ENCODE measurements at places on chromosomes 2 and 18. TPM values are rescaled to one million over a fixed set of nuclear protein-coding genes. Genes with fewer than 3 reads are reported as not detected.
A peak's percentile ranks its signal among the peaks of the same experiment; 100 is the strongest.

KRTCAP3 gene
- 2.4 TPM for total RNA-seq

OTX1 gene
- total RNA-seq: not detected

- DNase-seq: no peak
- H3K4me3 ChIP-seq: no peak overlapping the region
- H3K27me3 ChIP-seq: no peaks in the 10 kb centered on the region
- no peaks in the 10 kb centered on the region for H3K4me1 ChIP-seq
- H3K36me3 ChIP-seq: no peaks in the 10 kb centered on the region
- H3K27ac ChIP-seq: no peak overlapping the region
Observed at GRCh38 chr2:236417150-236417549, 152.5 kb upstream of the ACKR3 start.

DNA sequence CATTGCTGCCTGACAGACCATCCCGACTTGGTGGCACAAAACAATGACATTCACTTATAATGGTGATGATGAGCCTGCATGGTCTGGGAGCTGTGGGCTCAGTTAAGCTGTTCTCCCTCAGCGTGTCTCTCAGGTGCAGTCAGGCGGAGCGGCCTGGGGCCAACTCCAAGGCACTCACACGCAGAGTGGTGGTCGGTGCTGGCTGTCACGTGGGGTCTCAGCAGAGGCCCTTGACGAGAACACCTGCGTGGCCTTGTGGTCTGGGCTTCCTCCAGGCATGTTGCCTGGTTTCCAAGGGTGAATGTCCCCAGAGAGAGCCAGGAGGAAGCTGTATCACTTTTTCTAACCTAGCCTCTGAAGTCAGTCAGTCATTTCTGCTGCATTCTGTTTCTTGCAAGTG is 29.8 kb downstream of the ARMC9 start:
- no peak for DNase-seq
- no peak overlapping the region for H3K4me3 ChIP-seq
- no peaks in the 10 kb centered on the region for H3K36me3 ChIP-seq
- H3K27me3 ChIP-seq: no peaks in the 10 kb centered on the region
- H3K27ac ChIP-seq: no peak overlapping the region
- peaks cover under 1% of the 10 kb centered on the region for H3K4me1 ChIP-seq

- no peaks in the 10 kb centered on the region for H3K4me1 ChIP-seq
- DNase-seq: no peak
Observed at GRCh38 chr18:5214583-5215351, 17.7 kb upstream of the AKAIN1 start.

GRCh38 chr2:127508631-127509034 is 17.7 kb downstream of the IWS1 start:
- peak; percentile 83 for DNase-seq
- H3K4me1 ChIP-seq: peaks cover 7% of the 10 kb centered on the region
- H3K27me3 ChIP-seq: no peaks in the 10 kb centered on the region

- H3K27ac ChIP-seq: no peak overlapping the region
- H3K36me3 ChIP-seq: no peaks in the 10 kb centered on the region
- H3K4me1 ChIP-seq: no peaks in the 10 kb centered on the region
- no peaks in the 10 kb centered on the region for H3K27me3 ChIP-seq
- no peak for DNase-seq
Observed at GRCh38 chr2:88751768-88752167, 60.3 kb downstream of the RPIA start.

DNA sequence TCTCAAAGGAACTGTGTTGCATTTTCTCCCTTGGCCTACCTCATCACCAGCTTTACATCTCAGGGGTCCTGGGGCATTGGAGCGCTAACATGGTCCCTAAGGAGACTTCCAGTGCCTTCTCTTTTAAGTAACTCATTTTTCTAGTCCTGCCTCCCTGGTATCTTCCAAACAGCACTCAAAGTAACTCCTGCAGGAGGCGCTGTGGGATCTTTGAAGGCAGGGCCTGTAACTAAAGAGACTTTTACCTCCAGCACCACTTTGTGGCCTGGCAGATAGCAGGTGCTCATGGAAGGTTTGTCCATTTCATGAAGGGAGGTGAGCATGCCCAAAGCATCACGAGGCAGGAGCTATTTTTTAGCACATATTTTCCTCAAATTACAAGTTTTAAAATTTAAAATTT is 411.0 kb upstream of the GYPC start:
- no peaks in the 10 kb centered on the region for H3K27me3 ChIP-seq
- no peak overlapping the region for H3K4me3 ChIP-seq
- H3K27ac ChIP-seq: no peak overlapping the region
- no peaks in the 10 kb centered on the region for H3K36me3 ChIP-seq
- H3K4me1 ChIP-seq: no peaks in the 10 kb centered on the region

DNA sequence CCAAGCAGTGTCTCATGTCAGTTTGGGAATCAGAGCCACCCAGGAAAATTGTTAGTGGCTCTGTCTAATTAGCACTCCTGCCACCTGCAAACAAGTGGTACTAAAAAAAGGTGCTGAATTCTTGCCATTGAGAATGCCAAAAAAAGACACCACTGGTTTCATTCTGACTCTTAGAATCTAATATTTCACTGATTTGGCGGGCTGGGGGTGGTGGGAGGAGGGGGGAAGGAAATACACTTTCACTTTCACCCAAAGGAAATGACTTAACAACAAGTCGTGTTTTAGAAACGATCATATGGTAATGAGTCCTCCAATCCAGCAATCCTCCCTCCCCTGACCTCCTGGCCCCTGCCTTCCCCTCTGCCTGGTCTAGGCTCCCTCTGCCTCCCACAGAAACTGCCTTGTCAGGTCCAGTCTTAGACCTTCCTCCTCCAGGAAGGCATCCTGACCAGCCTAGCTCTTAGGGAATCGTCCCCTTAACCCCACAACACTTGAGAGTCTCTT is 4.4 kb upstream of the KLHL29 start:
- H3K36me3 ChIP-seq: no peaks in the 10 kb centered on the region
- no peak overlapping the region for H3K27ac ChIP-seq
- no peaks in the 10 kb centered on the region for H3K4me1 ChIP-seq
- DNase-seq: no peak

DNA sequence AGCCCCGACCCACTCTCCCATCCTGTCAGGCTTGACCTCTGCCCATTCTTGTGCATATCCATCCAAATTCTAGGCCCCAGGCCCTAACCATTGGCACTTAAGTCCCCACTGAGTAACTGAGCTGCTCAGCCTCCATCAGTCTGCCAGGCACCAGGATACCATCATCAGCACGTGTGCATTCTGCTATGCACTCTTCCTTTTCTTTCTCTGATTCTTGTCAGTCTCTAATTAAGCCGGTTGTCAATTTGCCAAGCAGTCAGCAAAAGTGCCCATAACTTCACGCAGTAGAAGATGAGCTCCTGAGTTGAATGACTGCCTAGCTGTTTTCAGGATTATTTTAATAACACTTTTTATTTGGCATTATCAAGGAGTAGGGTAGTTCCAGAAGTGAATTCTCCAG is 107.2 kb downstream of the FEZ2 start:
- peaks cover 23% of the 10 kb centered on the region for H3K4me1 ChIP-seq
- no peaks in the 10 kb centered on the region for H3K27me3 ChIP-seq
- peak overlapping the region; percentile 59 for H3K27ac ChIP-seq
- H3K4me3 ChIP-seq: no peak overlapping the region
